GM13976 (cell line): ENCODE measurements at places on chromosomes 4 and X.

- DNase-seq, result no peak
These were observed 24.7 kb downstream of the ACE2 start for GRCh38 chrX:15576019-15576418.

DNA sequence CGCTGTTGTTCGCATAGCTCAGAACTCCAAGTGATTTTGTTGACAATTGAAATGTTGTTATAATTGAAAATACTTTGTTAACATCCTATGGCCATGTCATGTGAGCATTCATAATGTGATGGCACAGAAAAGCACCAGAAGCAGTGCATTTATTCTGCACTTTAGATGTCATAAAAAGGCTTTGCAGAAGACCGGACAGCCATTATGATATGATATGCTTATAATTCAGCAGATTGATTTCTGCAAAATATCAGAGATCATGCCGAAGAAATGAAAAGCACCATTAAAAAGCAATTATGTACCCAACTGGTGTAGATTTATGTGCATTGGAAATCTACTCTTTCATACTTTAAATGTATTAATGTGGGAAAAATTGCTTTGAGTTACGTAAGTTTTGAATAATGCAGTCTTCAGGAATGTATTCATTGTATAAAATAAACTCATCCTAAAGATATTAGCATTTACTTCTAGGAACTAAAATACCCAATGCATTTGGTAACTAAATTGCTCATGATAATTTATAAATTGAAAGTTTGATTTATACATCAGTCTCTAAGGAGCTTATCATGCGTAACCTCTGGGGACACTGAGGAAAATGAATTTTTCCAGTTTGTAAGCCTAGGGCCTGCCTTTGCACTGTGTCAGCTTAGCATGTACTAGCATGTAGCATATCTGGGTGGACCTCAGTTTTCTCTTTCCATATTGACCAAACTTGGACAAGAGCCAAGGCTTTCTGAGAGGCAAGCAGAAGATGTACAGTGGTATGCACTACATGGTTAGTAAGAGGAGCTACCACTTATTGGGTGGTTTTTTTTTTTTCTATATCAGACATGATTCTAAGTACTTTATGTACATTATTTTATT, 43.6 kb downstream of the TLR10 start:
- no peak for DNase-seq

- no peak for DNase-seq
These were observed 10.9 kb downstream of the DCK start for GRCh38 chr4:71004281-71004851.

- DNase-seq, result no peak
These were observed 185.6 kb upstream of the GALNT7 start for GRCh38 chr4:172983014-172983413.

DNA sequence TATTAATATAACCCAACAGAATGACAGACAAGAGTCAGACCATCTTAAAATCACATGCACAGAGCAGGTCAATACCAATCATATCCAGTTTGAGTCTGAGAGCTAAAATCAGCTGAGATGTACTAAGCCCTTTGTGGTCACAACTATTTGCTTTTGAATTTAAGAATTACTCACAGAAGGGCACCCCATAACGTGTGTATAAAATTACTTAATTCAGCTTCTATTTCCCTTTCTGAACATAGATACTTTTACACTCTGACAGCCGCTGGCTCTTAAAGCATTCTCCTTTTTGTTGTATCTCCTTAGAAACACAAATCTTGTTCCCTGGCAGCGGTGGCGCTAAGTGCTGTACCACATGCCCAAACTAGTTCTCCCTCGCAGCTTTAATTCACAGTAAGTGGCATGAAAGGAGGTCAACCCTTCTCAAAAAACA, 14.8 kb upstream of the PPARGC1A start:
- DNase-seq, result no peak

- no peak for DNase-seq
These were observed 224.5 kb upstream of the PGRMC2 start for GRCh38 chr4:128512161-128512560.

DNA sequence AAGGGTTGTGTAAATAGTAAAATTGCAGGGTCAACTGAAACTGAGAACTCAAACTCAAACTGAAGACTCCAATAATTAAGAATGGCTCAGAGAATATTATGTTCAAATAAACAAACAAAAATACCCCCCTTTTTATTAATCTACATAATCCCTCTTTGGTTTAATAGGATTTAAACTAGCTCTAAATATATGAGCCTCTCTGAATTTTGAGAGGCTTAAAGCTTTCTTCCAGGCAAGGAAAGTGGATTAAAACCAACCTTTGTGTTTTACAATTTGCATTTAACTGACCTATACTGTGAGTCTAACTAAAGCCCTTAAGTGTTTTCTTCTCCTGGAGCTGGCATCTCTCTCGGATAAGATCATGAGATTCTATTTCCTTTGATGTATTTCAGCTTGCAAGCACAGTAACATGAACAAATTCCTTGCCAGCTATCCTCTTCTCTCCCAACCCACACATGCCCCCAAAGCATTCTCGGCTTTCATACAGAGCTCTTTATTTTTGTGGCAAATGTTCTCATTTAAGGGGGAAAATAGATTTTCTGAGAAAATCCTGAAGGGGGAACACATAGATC, 1310.8 kb upstream of the AGA start:
- no peak for DNase-seq

DNA sequence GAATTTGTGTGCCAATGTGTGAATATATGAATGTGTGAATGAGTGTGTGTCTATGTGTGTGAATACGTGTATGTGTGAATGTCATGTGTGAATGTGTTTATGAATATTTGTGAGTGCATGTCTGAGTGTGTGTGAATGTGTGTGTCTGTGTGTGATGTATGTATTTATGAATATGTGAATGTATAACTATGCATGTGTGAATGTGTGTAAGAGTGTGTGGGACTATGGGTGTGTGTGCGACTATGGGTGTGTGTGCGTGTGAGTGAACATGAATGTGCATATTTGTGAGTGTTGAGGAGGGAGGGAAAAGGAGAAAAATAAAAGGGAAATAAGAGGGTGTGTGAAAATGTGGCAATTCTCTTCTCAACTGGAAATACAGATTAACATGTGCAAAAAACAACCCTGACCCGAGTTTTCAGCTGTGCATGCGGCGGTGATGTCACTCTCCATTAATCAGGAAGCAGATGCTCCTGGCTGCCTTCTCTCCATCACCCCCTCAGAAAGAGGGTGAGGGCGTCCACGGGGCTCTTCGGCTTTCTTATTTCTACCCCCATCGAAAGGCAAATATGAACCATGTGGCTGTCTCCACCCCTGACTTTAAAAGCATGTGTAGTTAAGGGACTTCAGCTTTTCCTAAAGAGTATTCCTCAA, 219.8 kb downstream of the MAML3 start:
- no peak for DNase-seq

GRCh38 chrX:118976599-118977340, 2.4 kb downstream of the LONRF3 start:
- peak; percentile 15 for DNase-seq

DNA sequence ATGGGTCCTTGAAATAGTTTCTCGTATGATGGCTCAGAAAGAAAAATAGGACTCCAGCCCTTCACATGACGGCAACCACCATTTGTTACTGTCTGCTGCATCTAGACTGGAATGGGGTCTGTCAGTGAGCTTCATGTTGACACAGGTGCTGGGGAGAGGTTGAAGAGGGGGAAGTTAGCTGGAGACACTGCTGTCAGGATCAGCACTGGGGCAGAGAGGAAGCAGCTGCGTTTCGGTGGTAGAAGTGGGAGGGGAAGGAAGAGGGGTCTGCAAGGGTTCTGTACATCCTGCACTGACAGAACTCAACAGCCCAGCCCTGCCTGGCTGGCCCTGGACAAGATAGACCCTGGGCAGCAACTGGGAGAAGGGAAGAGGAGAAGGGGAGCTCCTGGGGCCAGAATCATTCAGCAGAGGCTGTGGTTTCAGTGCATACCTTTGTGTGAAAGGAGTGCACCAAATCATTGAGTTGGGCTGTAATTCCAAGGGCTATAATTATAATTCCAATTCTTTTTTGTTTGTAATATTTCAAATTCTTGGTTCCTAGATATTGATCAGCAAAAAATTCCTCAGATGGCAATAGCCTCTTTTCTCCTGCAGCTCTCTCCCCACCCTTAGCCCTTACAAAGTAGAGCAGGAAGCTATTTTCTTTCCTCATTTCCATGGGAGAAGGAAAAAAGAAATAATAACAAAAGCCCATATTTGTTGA, 119.4 kb upstream of the C1GALT1C1 start:
- no peak for DNase-seq

DNA sequence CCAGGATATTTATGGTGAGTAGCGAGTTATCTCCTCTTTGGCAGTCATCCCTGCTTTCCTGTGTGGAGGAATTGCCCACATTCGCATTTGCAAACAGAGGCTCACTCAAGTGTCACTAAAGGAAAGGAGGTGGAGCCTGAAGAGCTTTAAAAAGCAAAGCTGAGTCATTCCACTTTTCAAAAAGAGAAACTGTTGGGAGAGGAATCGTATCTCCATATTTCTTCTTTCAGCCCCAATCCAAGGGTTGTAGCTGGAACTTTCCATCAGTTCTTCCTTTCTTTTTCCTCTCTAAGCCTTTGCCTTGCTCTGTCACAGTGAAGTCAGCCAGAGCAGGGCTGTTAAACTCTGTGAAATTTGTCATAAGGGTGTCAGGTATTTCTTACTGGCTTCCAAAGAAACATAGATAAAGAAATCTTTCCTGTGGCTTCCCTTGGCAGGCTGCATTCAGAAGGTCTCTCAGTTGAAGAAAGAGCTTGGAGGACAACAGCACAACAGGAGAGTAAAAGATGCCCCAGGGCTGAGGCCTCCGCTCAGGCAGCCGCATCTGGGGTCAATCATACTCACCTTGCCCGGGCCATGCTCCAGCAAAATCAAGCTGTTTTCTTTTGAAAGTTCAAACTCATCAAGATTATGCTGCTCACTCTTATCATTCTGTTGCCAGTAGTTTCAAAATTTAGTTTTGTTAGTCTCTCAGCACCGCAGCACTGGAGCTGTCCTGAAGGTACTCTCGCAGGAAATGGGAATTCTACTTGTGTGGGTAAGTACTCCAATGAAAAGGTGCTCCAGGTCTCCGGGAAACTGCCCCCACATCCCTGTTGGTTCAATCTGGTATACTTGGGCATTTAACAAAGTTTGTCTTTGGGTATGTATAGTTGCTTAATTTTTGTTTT, at the start of gene EGF:
TSS of gene EGF (plus strand) at position 178 of the 890 bp plus-strand sequence. CDS start at position 631, 453 bp downstream.
- DNase-seq, result no peak
